ENCODE measurements at places on chromosomes 12 and 14.
A peak's percentile ranks its signal among the peaks of the same experiment; 100 is the strongest.

DNA sequence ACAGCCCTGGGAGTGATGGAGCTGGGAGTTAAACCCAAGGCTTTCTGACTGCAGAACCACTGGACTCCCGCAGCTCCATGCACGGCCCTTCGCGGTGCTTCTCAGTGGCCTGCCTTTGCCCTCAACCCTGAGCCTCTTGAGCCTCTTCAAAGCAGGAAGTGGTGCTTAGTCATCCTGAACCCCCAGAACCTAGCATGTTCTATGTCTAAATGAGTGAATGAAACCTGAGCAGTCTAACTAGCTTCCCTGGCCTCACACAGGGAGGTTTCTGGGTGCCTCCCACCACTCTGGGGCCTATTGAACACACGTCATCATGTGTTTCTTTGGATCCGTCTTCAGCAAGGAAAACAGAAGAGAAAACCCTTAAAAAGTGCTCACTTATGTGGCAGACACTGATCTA, 117.9 kb upstream of the SFSWAP start:
- no peak for DNase-seq

- DNase-seq: peak; percentile 57
These were observed 7.6 kb downstream of the ISCA2 start for GRCh38 chr14:74501135-74501614.

- DNase-seq: no peak
These were observed 37.0 kb downstream of the NUAK1 start for GRCh38 chr12:106101803-106102202.

DNA sequence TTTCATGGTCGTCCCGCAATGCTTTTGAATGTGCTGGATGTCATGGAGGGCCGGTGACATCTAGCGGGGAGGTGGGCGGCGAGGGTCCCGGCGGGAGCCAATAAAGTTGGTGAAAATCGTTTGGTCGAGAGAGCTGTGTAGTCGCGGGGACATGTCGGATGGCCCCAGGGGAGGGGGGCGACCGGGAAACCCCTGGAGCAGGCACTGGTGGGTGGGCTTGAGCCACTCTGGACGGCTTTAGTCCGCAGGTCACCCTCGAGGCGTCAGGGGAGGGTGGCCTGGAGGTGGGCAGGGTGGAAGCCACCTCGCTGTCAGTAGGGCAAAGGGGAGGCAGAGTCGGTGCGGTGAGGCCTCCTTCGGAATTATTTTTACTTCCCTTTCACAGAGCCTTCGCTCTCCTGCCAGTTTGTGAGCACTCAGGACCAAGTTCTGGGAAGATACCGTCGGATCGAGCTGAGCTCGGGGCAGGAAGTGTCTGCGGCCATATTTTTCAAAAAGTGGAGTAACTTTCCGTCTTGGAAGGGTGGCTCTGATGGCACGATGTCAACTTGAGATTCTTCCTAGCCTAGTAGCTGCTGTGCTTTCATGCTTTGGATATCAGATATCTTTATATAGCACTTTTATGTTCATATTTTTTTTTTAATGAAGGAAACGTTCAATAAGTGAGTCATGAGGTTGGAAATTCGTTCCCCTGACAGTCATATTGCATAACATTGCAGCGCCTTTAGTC, 28.2 kb downstream of the WBP11 start:
- DNase-seq: peak; percentile 70

GRCh38 chr14:82504894-82505293, 971.2 kb upstream of the SEL1L start:
- no peak for DNase-seq

GRCh38 chr14:88063811-88064210, 58.9 kb downstream of the GPR65 start:
- no peak for DNase-seq

DNA sequence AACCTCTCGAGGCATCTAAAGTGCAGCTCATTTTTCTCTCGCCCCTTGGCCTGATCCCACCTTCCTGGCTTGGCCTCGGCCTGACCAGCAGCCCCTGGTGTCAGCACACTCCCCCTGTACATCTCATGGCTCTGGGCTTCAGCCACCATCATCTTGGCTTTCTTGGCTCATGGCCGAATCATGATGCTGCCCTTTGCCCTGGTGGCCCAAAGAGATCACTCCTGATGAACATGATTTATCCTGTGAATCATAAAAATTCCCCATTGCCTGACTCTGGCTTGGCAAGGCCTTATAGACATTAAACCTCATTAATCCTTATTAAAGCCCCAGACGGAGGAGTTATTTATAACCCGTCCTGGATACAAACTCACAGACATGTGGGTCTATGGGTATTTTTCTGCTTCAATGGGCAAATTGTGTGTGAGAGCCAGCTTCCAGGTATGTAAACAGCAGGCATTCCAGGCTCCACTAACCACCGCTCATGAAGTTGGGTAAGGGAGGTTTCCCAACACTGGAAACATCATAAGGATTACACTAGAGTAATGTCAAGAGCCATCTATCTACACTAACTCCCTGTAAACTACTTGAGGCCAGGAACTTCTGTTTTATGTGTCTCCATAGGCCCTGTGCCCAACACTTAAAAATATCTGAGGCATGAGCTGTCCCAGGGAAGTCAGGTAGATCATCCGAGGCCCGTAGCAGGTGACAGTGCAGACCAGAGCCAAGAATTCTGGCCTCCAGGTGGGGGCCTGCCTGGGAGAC, 171.2 kb downstream of the TTC8 start:
- DNase-seq: peak; percentile 42

DNA sequence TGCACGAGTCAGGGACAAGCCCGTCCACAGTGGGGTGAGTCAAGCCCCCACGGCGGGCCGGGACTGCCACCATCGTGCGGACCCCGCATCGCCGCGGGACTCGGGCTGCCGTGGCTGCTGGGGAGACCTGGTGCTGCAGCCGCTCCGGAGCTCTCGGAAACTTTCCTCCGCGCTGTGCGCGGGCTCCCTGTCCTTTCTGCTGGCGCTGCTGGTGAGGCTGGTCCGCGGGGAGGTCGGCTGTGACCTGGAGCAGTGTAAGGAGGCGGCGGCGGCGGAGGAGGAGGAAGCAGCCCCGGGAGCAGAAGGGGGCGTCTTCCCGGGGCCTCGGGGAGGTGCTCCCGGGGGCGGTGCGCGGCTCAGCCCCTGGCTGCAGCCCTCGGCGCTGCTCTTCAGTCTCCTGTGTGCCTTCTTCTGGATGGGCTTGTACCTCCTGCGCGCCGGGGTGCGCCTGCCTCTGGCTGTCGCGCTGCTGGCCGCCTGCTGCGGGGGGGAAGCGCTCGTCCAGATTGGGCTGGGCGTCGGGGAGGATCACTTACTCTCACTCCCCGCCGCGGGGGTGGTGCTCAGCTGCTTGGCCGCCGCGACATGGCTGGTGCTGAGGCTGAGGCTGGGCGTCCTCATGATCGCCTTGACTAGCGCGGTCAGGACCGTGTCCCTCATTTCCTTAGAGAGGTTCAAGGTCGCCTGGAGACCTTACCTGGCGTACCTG, 1.1 kb downstream of the PDE3A start:
- peak; percentile 47 for DNase-seq

GRCh38 chr12:98582093-98582492, 11.4 kb upstream of the SLC25A3 start:
- no peak for DNase-seq

GRCh38 chr12:95838125-95838524, 20.6 kb upstream of the SNRPF start:
- DNase-seq: peak; percentile 82

- DNase-seq: no peak
These were observed 61.0 kb downstream of the CPM start for GRCh38 chr12:68871921-68872320.

DNA sequence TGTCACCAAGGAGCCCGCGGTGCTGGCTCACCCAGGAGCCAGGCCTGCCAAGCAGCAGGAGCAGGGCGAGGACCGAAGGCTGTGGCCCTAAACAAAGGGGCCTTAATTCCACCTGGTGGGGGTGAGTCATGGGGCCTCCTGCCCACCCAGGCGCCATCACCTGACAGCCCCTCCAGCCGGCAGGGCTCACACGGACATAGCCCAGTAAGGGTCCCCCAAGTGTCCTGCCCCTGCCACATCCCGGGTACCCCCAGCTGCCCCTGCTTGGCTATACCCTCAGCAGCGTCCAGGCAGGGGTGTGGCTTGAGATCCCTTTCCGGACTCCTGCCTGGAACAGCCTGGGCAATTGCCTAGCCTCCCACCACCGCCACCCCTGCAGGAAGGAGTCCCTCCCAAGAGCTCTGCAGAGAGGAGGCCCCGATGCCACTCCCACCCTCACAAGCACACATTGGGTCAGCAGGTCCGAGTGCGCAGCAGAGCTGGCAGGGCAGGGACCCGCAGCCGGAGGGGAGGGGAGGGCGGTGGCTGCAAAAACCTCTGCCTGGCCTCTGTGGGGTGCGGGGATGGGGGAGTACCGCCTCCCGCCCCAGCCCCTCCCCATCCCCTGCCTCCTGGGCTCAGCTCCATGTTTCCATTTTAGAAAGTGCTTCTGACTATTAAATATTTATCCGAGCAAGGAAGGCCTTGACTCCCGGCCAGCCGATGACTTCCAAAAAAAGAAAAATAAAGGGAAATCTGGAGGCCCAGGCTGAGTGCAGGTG, 4.6 kb downstream of the AHNAK2 start:
- DNase-seq: peak; percentile 84

DNA sequence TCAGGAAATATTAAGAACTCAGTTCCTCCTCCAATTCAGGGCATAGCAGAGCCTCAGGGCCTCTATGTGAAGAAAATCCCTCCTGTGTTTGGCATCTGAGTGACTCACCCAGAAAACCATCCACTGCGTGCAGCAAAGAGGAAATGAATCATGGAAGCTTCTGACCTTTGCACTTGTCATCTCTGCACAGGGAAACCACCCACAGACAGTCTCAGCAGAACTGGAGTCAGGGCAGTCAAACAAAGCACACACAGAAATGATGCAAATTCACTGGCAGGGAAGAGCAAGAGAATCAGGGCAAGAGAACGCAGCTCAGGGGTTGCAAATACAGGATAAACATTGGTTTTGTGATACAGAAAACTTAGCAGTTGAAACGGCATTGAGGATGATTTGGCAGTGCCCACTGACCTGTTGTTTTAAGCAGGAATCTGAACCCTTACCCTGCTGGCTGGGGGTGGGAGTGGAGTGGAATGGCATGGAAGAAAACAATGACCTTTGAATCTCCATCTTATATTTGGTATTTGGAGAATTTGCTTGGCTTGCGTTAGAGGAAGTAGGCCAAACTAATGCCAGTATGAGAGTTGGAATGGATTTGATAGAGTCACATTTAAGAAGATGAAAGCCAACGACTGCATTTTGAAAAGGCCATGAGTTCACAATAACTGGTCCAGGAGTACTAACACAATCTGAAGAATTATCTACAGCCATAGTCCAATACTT, 53.5 kb downstream of the PHLDA1 start:
- peak; percentile 100 for DNase-seq

GRCh38 chr14:68211421-68211820, 391.8 kb downstream of the RAD51B start:
- no peak for DNase-seq

- DNase-seq: no peak
These were observed 9.8 kb downstream of the DAD1 start for GRCh38 chr14:22579236-22579635.

DNA sequence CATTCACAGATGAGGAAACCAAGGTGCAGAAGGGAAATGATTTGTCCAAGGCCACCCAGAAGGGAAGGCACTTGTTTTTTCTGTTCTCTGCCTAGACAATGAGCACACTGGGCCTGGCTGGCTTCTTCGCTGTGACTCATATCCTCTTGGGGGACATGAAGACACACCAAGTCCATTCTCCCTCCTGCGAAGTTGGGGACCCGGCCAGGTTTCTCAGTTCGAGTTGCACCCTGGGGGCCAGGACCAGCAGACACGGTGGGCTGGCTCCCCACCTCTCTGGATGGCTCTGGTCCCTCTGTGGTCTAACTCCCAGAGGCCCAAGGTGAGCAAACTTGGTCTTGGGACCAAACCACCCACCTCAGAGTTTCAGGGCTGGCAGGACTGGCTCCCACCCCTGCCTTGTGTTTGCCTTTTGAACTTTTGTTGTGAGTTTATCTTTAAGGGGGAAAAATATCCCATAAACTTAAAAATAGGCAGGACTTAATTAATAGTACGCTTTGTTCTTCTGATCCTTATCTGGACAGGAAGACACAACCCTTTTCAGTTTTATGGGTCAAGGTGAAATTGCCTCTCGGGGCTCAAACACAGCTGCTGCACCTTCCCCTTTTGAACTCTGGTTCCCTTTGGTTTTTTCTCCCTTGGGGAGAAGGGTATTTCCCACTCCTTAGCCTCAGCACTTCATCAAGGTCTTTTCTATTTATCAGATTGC, 9.0 kb upstream of the MLEC start:
- no peak for DNase-seq

- no peak for DNase-seq
These were observed 22.3 kb downstream of the CAMKK2 start for GRCh38 chr12:121274036-121274763.

GRCh38 chr12:51729331-51729730, 119.2 kb downstream of the FIGNL2 start:
- no peak for DNase-seq

DNA sequence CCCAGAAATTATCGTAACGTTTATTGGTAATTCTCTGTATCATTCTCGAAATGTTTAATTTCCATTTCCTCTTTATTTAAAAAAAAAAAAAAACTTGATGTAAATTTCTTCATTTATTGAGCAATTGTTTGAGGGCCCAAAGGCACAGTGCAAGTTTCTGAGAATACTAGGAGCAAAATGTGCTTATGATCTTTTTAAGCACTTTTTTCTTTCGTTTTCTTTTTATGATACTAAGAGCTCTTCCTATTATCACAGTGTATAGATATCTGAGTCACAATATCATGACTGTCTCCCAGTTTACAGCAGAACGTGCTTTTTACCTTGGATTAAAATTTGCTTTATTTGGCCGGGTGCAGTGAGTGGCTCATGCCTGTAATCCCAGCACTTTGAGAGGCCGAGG, 5.6 kb downstream of the ATP2A2 start:
- no peak for DNase-seq

- DNase-seq: no peak
These were observed 36.3 kb upstream of the SINHCAF start for GRCh38 chr12:31362115-31362758.

GRCh38 chr12:11916771-11917170, 154.0 kb upstream of the BCL2L14 start:
- no peak for DNase-seq

DNA sequence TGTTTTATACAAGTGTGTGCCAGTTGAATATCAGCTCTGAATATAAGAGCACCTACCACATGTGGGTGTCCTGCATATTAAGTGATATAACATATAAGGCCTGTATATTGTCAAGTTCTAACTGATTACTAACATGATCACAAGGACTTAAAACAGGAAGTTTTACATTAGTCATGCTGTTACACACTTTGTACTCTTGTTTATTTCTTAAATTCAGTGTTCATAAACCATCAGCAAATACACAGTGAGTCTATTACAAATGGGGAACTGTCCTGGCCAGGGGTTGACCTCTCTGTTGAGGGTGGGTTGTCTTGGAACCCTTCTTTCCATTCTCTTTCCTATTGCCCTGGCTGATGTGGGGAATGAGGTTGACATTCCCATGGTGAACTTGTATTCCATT, 19.1 kb downstream of the HELB start:
- no peak for DNase-seq

DNA sequence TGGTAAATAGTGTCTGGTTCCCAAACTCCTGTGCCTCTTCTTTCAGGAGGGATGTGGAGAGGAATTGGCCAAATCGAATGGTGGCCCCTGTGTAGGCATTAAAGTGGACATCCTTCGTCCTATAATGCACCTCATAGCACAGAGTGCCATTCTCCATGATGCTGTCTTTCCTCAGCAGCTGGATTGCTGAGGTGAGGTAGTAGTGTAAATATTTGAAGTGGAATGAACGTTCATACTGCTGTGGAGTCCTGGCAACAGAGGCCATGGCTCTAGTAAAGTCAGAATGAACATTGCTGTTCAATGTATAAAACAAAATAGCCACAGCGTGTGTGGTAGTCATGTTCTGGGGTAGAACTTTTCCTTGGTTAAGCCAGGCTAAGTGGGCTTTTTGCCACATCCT, 2.7 kb downstream of the ART4 start:
- DNase-seq: no peak
